ENCODE measurements at places on chromosomes 11 and 22. TPM values are rescaled to one million over a fixed set of nuclear protein-coding genes. Genes with fewer than 3 reads are reported as not detected.

The PTGDR2 gene
- polyA plus RNA-seq, result not detected

The TBX10 gene
- not detected for polyA plus RNA-seq

The EML3 gene
- 13.6 TPM for polyA plus RNA-seq

The C11orf52 gene
- 2.9 TPM for polyA plus RNA-seq
